Ascending aorta (tissue), 2 donors: ENCODE measurements at places on chromosomes 1 and 21. TPM values are rescaled to one million over a fixed set of nuclear protein-coding genes. Genes with fewer than 3 reads are reported as not detected.

TSPAN1 gene
- 8.9 TPM for total RNA-seq

CHIA gene
- total RNA-seq = not detected

- H3K27ac ChIP-seq = no peak overlapping the region
- no peak for DNase-seq
- no peaks in the 10 kb centered on the region for H3K4me1 ChIP-seq
These were observed 28.5 kb downstream of the SLC37A1 start for GRCh38 chr21:42542196-42542595.

- H3K4me3 ChIP-seq = no peak overlapping the region
- H3K36me3 ChIP-seq = no peaks in the 10 kb centered on the region
- H3K27ac ChIP-seq = no peak overlapping the region
- DNase-seq = no peak
These were observed 26.2 kb upstream of the MAP3K7CL start for GRCh38 chr21:29104239-29104708.

GRCh38 chr1:3062616-3063378 is 6.2 kb upstream of the PRDM16 start:
- H3K4me1 ChIP-seq = peaks cover 32% of the 10 kb centered on the region
- H3K4me3 ChIP-seq = no peak overlapping the region
- DNase-seq = no peak
- no peaks in the 10 kb centered on the region for H3K27me3 ChIP-seq
- peaks cover 2% of the 10 kb centered on the region for H3K36me3 ChIP-seq
